SK-N-DZ (cell line): ENCODE measurements at places on chromosomes 2 and 18.

- peak; percentile 50 for DNase-seq
Measured at GRCh38 chr2:164495491-164496223, 125.6 kb downstream of the GRB14 start.

- no peak for DNase-seq
Measured at GRCh38 chr2:10678225-10678624, 11.6 kb downstream of the NOL10 start.

- no peak for DNase-seq
Measured at GRCh38 chr2:9206991-9207640, 504 bp downstream of the ASAP2 start.

GRCh38 chr18:5295231-5295920 is at the start of gene ZBTB14:
ZBTB14 (minus strand) TSS chr18:5295726; CDS start chr18:5293246, 2,480 bp downstream.
- DNase-seq = peak; percentile 43

DNA sequence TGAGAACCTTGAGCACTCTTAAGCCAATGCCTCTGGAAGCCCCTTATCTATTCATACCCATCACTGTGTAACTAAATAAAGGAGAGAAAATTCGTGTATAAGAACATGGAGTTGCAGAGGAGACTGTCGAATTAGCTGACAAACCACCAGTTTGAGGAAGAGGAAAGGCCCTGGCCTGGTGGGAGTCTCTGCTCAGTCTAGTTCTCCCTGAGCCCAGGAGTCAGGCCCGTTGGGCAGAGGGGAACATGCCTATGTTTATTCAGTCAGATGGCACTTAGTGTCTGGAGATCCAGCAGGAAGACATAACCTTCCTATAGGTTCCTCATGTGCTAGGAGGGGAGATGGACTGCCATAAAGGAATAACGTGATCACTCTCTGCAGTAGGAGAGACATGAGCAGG is 60.3 kb downstream of the MGAT5 start:
- no peak for DNase-seq

GRCh38 chr2:237293978-237294377 is 120.0 kb downstream of the COL6A3 start:
- no peak for DNase-seq
